ENCODE measurements at places on chromosomes 6 and 20.

- no peak for DNase-seq
Measured at GRCh38 chr6:134822920-134823709, 126.8 kb downstream of the ALDH8A1 start.

- DNase-seq: no peak
Measured at GRCh38 chr6:72037006-72037405, 150.7 kb downstream of the RIMS1 start.

GRCh38 chr20:58069796-58070663 is 158.4 kb downstream of the ANKRD60 start:
- no peak for DNase-seq

- no peak for DNase-seq
Measured at GRCh38 chr6:14787250-14787649, 458.6 kb upstream of the JARID2 start.

DNA sequence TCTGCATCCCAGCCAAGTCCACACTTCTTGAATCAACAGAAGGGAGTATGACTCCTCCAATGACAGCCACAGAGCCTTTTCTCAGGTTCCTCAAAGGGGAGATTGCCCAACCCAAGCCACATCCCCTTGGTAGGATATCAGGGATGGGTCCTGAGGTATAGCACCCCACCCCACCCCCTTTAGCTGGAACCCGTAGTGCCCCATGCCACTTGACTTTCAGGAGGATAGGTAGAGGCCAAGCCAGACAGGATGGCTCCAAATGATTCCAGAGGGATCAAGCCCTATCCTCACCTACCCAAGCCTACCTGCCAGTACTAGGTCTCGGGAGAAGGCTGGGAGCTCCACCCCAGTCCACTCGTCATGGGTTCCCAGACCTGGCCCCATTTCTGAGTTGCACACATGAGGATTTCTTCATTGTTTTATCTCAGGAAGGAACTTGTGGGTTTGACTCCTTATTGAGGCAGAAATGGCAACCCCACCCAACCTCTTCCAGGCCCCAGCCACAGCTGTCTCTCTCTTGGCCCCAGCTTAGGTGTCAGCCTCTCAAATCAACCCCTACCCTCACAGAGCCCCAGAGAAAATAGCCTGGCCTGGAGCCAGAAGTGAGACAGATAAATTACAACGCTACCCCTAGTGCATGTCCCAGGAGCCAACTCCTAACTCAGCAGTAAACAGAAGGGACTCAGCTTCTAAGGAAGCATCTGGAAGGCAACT is 3.6 kb downstream of the CCND3 start:
- DNase-seq: no peak

DNA sequence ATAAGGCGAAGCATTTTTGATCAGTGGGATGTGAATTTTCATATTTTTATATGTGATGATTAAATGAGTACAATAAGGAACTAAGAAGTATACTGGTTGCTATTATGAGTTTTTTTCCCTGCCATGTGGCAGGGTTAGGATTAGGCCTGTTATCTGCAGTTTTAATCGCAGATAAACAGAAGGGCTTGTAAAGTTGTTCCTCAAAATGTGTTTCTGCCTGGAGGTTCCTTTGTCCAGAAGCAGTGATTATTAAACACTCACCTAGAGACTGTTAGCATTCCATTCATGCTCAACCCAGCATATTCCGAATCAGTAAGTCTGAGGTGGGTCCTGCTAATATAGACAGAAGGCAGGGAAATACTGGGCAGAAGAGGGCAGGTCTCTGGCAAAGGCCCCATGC is 316.0 kb downstream of the CLIC5 start:
- no peak for DNase-seq
